ENCODE measurements at places on chromosomes 1 and 21.

DNA sequence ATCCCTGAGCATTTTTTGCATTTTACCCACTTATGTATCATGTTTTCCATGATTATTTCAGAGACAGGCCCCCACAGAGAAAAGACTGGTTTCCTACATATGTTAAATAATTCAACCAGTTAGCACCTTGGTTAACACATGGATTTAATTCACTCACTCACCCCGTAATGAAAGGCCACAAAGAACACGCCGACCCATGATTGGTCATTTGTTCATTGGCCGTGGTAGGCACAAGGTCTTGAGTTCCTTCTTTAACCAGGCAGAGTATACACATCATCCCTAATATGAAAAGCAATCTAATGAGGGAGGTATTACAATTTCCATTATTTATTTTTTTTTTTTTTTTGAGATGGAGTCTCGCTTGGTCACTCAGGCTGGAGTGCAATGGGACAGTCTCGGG, 50.6 kb downstream of the RPS6KA1 start:
- peak; percentile 32 for DNase-seq

- no peak for DNase-seq
Observed at GRCh38 chr1:235997049-235997448, 67.8 kb downstream of the NID1 start.

GRCh38 chr21:29640080-29640508, 299.7 kb downstream of the GRIK1 start:
- no peak for DNase-seq

GRCh38 chr1:24191860-24192259, 4.8 kb upstream of the IFNLR1 start:
- DNase-seq, result no peak

- DNase-seq, result no peak
Observed at GRCh38 chr1:88451856-88452255, 232.2 kb upstream of the PKN2 start.

- DNase-seq, result no peak
Observed at GRCh38 chr1:963301-963651, 2.9 kb downstream of the KLHL17 start.

- no peak for DNase-seq
Observed at GRCh38 chr1:180997843-180998504, 24.7 kb downstream of the STX6 start.

DNA sequence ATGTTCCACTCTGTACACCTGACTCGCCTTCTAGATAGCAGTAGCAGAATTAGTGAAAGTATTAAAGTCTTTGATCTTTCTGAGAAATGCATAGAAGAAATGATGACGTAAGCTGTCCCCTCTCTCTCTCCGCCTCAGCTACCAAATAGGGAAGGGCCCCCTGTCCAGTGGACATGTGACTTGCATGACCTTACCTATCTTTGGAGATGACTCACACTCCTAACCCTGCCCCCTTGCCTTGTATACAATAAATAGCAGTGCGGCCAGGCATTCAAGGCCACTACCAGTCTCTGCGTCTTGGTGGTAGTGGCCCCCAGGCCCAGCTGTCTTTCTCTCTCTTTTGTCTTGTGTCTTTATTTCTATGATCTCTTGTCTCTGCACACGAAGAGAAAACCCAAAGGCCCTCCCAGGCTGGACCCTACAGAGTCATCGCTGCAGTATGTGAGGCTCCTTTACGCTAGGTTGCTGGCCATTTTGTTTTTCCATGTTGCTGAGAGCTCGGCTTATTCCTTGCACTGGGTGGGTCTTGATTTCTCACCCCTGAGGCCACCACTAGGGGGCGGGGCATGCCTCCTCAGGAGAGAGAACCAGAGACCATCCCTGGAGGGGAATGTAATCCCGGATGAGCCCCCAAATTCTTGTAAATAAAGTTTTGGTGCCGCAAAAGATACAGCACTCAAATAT, 16.0 kb upstream of the ZBTB8B start:
- DNase-seq, result no peak

- DNase-seq, result no peak
Observed at GRCh38 chr21:42495765-42496119, 282 bp downstream of the RSPH1 start.

GRCh38 chr21:46507562-46507961, 48.9 kb downstream of the DIP2A start:
- no peak for DNase-seq

DNA sequence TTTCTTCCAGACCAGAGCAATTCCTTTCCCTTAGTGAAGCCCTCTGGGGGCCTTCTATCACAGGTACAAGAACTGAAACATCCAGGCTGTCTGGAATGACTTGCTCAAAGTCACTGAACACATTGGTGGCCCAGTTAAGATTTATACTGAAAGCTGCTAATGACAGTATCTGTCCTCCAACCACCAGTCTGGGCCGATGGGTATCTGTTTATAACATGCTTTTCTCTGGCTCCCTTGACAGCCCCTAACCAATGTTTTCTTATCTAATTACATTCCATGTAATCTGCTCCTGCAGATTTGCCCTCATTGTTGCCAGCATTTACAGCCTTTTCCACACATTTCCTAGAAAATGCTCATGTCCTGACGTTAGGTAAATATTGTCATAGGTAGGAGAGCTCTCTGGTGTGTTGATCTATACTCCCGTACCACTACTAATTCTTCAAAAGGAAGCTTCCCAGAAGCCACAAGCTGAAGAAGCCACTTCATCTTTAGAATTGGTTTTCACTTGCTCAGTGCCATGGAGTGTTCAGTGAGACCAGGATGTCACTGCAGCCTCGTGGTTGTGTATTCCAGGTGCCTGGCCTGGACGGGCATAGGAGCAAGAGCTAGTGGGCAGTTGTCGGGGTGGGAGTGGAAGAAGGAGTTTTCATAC, 163.9 kb downstream of the TSEN15 start:
- DNase-seq, result no peak

DNA sequence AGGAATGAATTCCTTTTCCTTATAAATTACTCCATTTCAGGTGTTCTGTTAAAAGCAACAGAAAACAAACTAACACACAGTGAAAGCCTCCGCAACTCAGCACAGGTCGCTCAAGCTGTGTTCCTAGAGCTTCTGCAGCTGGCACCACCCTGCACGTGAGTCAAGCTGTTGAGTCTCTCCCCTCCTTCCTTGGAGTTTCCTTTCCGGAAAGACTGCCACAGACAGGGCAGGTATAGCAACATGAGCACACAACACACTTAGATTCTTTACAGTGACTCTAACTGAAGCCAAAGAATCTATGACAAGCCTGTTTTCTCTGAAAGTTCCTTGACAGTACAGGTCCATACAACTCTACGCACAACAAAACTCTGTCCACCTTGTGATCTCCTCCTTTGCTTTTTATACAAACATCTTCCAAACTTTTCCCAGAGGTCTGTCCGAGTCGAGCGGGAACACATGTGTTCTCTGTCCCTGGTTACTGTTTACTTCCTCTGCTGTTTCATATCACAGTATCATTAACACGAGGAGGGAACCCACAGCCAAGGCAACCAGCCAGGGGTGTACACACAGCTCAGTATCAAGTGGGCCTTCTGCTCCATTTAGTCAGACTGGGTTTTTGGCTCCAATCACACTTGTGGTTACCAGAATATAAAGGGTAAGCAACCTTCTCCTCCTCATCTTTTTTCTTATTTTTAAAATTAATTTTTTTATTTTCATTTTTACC, 38.7 kb upstream of the DESI2 start:
- DNase-seq, result no peak

- peak; percentile 38 for DNase-seq
Observed at GRCh38 chr1:10794724-10795275, 1.6 kb downstream of the CASZ1 start.

All from activated T-cell treated with anti-CD3 and anti-CD28 coated beads, Interleukin-2, amount 50 U/mL, for 24 hours (primary cell).